ENCODE measurements at places on chromosomes 11 and 22.

DNA sequence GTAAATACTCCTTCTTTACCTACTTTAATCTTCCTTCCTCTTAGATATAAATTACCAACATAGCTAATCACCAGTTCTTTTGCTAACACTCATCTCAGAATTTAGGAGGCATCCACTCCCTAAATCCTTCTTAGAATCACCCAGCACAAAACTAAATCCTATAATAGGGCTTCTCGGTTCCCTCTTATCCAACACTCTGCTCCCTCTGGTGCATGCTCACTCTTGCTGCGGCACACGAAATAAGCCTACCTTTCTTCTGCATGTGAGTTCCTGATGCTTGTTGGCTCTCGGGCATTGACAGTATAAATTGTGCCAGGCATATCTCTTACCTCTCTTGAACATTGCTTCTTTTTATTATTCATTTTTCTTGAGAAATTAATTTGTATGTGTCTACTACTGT is 61.0 kb downstream of the OR5AK2 start:
- no peak for DNase-seq

GRCh38 chr11:127656116-127656836 is 655.7 kb upstream of the KIRREL3 start:
- no peak for DNase-seq

GRCh38 chr11:1927848-1928469 is 8.5 kb downstream of the TNNT3 start:
- no peak for DNase-seq

DNA sequence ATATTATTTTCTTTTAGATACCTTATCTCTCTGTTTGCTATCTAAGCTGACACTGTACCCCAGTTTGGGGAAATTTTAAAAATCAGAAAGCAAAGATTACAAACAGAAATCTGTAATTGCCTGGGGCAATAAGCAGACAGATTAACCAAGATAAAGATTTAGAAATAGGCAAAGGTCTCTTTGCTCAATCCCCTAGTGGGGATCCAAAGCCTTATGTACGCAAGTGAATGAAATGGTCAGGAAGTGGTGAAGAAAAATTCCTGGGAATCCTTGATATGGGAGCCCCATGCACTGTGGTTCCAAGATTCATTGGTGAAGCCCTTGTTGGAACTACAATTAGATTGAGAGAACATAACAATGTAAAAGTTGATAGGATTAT is 139.5 kb upstream of the GUCY1A2 start:
- no peak for DNase-seq

DNA sequence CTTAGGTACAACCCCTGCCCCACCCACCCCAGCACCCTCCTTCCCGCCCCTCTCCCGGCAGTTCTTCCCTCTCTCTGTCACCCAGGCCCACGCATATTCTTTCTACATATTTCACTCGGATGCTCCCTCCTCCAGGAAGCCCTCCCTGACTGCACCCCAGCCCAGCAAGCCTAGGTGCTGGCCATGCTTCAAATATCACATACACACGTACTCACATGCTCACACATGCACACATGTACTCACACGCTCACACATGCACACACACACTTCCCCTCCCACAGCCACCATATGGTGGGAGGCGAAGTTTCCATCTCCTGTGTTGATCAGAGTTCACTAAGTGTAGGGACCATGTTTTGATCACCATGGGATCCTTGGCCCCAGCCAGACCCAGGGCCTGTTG is 90.4 kb downstream of the WNT7B start:
- no peak for DNase-seq

DNA sequence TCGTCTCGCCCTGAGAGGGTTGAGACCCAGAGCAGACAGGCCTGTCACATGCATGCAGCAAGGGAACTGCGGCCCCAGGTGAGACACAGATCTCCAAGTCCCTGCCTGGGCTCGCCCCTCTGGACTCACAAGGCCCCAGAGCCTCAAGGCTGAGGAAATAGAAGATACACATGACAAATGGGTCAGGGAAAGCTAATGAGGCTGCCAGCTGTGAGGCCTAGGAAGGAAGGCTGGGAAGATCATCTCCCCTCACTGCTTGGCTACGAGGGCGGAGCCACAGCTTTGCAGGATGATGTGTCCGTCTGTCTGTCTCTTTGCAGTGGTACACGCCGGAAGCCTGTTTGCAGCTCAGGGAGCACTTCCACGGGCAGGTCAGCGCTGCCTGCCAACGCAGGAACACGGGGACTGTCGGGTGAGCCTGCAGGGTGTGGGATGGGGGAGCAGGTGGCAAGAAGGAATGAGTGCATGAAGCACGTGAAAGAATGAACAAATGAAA is 4.5 kb downstream of the RAB36 start:
- DNase-seq = no peak

DNA sequence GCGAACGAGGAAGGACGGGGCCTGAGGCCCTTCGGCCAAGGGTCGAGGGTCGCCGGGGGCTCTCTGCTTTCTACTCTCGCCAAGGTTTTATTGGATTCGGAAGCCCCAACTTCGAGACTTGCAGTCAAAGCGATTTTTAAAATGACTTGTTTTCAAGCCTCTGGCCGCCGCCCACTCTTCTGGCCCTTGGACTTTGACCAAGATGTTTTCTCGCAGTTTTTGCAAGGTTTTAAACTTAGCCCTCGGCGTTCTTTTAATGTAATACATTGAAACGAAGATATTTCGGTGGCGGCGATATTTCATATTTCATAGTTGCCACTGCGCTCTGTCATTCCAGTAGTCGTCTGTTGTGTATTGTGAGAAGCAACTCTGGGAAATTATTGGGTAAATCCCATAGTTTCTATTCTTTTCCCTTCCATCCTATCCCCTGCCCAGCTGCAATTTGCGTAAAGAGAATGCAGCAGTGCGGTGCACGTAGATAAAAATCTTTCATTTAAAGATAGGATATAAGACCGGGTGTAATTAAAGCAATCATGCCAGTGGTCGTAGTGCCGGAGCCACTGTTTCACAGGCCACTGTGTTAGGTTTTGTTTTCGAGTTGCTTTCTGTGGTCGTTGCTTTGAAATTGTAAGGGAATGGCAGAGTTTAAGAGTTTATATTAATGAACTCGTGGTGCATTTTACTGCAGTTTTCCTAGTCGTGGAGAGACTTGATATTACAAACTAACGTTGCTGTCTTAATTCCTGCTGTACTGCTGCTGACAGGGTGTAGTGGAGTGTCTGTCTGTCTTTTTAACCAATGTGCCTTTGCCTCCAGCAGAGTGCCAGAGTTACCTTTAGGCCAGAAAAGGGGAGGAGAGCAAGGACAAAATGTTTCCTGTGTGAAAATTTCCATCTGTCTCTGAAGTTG is 702 bp downstream of the BIRC2 start:
- DNase-seq = no peak

GRCh38 chr22:49760630-49761571 is 66.8 kb downstream of the BRD1 start:
- no peak for DNase-seq

DNA sequence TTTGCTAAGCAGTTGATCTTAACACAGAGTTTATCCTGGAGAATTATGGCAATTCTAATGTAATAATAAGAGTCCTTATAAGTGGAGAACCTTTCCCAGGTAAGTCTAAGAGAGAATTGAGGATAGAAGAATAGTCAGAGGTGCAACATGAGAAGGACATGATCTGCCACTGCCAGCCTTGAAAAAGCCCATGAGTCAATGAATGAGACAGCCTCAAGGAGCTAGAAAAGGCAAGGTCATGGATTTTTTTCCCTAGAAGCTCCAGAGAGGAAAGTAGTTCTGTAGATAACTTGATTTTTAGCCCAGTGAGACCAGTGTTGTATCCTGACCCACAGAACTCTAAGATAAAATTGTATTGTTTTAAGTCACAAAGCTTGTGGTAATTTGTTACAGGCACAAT is 16.9 kb downstream of the MS4A6A start:
- no peak for DNase-seq

DNA sequence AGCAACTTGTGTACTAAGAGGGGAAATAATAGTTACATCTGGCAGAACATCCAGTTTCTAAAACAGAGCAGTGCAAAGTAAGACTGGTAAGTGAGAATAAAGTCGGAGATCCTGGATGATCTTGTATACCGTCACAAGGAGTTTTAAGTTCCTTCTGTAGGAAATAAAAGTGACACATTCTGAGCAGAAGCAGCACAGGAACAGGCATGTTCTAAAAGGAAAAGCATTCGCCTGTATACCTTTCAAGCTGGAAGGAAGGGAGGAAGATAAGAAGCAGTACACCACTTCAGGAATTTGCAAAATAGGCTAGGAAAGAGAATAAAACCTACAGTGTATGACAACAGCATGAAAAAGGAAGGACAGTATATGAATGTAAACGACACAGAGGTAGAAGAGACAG is 106.2 kb upstream of the TP53AIP1 start:
- DNase-seq = no peak

DNA sequence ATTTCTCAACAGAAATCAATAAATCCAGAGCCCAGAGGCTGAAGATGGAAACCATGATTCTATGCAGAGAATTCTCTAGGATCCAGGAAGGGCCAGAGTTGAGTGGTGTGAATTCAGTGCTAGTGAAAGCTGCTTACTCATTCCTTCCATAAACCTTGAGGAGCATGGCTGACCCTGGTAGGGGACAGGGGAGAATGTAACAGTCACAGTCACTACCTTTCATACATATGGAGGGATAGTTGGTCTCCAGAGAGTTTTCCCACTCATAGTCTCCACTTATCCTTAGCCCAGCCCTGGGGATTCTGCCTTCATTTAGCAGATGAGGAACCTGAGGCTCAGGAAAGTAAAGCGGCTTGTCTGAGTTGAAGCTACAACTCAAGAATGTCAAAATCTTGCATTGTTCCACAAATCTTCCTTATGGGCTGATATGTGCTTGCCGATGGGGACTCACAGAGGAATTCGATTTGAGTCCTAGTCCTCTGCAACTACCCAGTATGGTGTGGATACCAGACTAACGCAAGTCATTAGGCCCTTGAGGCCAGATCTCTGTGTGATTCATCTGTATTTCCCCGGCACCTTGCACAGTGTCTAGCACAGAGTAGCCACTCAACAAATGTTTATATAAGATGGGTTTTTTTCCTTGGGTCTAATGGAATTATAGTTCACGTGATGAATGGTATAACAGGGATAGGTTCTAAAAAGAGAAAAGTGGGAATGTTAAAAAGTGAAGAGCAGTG is 3.7 kb upstream of the ANAPC15 start:
- DNase-seq = no peak

DNA sequence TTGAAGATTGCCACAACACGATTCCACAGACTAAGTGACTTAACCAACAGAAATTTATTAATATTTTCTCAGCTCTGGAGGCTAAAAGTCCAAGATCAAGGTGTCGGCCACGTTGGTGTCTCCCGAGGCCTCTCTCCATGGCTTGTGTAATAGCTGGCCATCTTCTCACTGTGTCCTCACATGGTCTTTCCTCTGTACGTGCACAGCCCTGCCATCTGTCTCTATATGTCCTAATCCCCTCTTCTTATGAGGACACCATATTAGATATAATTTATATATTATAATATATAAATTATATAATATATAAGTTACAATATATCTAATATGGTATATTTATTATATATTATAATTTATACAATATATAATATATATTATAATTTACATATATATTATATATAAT is 25.1 kb upstream of the SCGB1A1 start:
- DNase-seq = no peak

- DNase-seq = no peak
Observed at GRCh38 chr22:23225724-23226496, 45.6 kb downstream of the BCR start.

DNA sequence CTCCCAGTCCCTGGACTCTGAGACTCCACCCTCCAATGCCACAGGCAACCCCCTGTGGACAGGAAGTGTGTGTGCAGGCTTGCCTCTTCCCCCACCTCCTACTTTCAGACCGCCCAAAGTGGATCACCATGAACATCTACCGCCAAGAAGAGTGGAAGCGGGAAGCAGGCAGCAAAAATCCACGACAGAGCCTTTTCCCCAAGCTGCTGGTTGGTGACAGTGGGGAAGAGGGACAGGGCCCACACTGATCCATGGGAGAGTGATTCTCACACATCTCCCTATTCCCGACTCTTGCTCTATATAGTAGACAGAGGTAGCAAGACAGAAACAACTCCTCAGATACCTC is 53.4 kb upstream of the SPATA19 start:
- DNase-seq = no peak

DNA sequence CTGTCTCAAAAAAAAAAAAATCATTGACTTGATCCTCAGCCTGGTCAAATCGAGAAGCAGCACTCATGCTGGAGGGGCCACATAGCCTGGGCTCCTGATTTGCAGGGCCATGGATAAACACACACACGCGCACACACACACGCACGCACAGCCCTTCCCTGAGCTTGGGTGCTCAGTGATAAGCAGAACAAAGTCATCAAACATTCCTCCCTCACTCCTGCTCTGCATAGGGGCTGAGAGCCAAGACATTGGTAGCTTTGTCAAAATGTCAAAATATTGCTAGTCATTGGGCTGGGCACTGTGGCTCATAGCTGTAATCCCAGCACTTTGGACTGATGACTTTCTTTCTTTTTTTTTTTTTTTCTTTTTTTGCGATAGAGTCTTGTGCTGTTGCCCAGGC is 34.0 kb upstream of the A4GALT start:
- DNase-seq = no peak

GRCh38 chr11:110362971-110363509 is 66.6 kb upstream of the RDX start:
- no peak for DNase-seq

- DNase-seq = no peak
Observed at GRCh38 chr11:117839936-117840813, 15.6 kb upstream of the FXYD2 start.

GRCh38 chr11:47688111-47688510 is 27.1 kb downstream of the AGBL2 start:
- no peak for DNase-seq

DNA sequence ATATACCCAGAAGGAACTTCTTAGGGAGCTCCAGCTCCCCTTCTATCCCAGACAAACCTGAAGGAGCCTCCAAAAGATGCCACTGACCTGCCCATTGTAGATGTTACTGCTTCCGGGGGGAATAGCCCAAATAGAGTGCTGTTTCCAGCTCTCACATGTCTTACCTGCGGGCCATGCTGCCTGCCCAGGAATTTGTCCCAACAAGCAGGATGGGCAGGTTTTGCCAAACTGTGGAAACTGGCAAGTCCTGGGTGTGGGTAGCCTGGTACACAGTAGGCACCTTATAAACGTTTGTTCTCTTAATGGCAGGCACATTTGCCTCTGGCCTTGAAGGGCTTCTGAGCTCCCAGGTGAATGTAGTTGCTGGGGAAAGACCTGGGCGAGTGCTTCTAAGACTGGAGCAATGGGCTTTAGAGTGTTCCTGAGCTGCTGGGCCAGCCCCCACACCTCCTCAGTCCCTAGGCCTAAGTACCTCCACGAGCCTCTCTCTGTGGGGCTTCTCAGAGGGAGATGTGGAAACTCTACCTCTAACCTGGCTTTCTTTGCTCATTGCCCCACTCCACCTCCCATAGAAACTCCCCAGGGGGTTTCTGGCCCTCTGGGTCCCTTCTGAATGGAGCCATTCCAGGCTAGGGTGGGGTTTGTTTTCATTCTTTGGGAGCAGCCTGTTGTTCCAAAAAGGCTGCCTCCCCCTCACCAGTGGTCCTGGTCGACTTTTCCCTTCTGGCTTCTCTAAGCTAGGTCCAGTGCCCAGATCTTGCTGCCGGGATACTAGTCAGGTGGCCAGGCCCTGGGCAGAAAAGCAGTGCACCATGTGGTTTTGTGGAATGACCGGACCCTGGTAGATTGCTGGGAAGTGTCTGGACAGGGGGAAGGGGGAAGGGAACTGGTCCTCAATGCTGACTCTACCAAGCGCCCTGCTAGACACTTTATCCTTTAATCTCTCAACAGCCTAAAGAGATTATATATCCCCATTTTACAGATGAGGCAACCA is 37.2 kb downstream of the LIMK2 start:
- DNase-seq = no peak

Measured in SIG-M5 (cell line).